ENCODE measurements at places on chromosomes 1 and 21. TPM values are rescaled to one million over a fixed set of nuclear protein-coding genes. Genes with fewer than 3 reads are reported as not detected.

DNA sequence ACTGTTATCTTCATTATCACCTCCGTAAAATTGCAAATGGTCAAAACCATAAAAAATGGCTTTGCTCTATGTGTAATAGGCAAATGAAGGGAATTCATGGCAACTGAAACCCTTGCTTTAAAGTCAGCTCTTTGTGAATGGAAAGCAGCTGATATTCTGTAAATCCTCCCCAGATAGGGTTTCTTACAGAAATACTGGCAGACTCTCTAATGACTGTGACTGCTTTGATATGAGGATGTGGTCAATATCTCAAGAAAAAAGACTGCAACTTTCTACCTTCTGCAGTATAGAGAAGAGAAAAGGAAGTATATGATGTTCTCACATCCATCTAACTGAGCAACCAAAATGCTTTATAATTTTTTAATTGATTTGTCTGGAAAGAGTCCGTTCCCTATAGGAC, 193.1 kb downstream of the ST6GALNAC3 start:
- no peak for DNase-seq

GRCh38 chr21:32869459-32869858, 97.9 kb upstream of the PAXBP1 start:
- no peak for DNase-seq

GRCh38 chr1:10685196-10685807, 111.1 kb downstream of the CASZ1 start:
- no peak for DNase-seq

GRCh38 chr1:65368403-65368802, 52.1 kb upstream of the LEPR start:
- no peak for DNase-seq

DNA sequence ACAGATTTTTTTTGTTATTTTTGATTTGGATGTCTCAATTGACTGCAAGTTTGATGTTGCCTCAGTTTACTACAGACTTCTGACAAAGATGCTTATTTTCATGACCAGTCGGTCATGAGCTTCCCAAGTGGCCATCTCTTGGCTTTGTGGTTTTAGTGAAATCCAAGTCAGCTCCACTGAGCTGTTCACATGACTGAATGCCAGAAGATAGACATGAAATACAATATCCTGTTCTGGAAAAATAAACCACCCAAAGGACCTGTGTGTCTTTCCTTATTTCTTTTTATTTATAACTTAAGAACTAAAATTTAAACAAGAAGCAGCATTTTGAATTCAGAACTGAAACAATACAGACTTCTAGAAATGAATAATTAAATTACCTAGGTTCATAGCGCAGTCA, 89.3 kb downstream of the HMCN1 start:
- DNase-seq, result no peak

- no peak for DNase-seq
Measured at GRCh38 chr1:26121854-26122773, 10.5 kb downstream of the PDIK1L start.

DNA sequence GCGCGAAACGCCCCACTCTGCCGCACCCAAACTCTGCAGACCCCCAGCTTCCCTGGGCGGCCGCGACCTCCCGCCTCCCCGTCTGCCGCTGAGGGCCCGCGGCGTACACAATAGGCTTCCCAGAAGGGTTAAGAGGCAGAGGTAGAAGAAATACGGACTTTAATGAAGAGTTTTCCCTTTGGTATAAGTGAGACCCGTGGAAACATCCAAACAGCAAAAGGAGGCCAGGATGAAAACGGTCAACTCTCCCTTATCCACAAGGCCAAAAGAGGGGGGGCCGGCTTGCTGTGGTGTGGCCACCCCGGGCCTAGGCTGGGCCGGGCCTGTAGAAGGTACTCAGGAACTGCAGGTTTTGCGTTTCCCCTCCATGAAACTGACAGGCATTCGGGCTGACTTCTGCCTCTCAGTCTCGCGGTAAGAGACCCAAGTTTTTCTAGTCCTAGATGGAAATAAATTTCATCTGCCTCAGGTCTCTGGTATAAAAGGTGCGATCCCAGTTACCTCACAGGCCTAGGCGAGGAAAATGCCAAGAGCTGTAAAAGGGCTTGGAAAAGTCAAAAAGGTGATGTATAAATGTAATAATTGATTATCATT, 671 bp upstream of the PYGO2 start:
- no peak for DNase-seq

DNA sequence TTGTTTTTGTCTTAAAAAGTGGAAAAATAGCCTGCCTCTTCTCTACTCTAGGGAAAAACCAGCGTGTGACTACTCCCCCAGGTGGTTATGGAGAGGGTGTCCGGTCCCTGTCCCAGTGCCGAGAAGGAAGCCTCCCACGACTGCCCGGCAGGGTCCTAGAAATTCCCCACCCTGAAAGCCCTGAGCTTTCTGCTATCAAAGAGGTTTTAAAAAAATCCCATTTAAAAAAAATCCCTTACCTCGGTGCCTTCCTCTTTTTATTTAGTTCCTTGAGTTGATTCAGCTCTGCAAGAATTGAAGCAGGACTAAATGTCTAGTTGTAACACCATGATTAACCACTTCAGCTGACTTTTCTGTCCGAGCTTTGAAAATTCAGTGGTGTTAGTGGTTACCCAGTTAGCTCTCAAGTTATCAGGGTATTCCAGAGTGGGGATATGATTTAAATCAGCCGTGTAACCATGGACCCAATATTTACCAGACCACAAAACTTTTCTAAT, 35.0 kb upstream of the TDRD10 start:
- no peak for DNase-seq

GRCh38 chr1:187641907-187642306, 813.2 kb downstream of the PLA2G4A start:
- no peak for DNase-seq

GRCh38 chr1:79667848-79668696, 661.5 kb upstream of the ADGRL4 start:
- DNase-seq, result no peak

DNA sequence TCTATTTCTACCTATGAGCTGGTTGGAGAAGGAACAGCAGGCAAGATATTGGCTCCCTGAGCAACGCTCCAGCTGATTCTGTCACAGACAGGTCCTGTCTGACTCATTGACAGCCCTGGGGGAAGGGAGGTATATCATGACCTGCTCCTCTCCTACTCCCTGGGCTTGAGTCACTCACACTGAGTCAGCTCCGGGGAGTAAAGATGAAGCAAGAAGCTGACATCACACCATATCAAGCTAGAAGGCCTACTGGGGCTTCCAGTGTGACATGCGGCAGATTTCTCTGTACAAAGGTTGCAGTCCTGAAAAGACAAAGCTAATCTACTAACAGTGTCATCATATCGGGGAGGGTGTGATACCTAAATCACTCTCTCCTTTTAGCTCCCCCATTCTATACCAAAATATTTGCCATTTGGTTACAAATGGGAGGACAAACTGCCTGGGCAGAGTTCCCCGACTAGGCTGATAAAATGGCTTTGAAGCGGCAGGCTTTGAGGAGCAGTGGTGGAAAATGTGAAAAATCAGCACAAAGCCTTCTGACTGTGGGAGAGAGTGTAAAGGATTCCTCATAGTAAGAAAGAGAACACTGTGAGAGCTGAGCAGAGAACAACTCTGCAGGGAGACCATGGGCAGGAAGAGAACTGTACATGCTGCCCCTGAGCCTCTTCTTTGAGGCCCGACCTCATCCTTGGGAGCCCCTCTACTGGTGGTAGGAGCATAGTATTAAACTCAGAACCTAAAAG, 15.5 kb downstream of the PI4KB start:
- peak; percentile 95 for DNase-seq

GRCh38 chr21:34730756-34731445, 62.1 kb downstream of the CLIC6 start:
- DNase-seq, result no peak

The HTR6 gene
- total RNA-seq, result not detected

The SPRR1A gene
- not detected for total RNA-seq

The TCEANC2 gene
- total RNA-seq, result 5.5 TPM

The SERPINC1 gene
- total RNA-seq, result 4.5 TPM
